ENCODE measurements at places on chromosomes 4 and X. TPM values are rescaled to one million over a fixed set of nuclear protein-coding genes. Genes with fewer than 3 reads are reported as not detected.

GRCh38 chrX:134377537-134377936, 82.4 kb upstream of the HPRT1 start:
- peak; percentile 14 for DNase-seq

GRCh38 chrX:47191806-47192401, 1.7 kb upstream of the UBA1 start:
- DNase-seq: no peak

DNA sequence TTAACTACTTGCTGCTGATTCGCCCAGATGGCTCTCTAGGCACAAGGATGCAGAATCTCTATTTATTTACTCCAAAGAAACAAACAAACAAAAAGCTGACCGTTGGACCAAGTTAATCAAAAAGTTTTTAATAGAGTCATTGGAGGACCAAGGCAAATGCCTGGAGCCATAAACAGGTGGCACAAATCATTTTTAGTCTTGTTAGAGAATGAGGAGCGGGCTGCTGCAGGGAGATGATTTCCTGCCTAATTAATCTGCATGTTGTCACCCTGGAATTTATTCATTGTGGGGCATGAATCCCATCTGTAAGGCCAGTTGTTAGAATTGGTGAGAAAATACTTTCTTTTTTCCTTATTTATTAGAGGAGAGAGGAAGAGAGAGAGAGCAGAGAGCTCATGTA, 147.4 kb upstream of the GATB start:
- DNase-seq: no peak

DNA sequence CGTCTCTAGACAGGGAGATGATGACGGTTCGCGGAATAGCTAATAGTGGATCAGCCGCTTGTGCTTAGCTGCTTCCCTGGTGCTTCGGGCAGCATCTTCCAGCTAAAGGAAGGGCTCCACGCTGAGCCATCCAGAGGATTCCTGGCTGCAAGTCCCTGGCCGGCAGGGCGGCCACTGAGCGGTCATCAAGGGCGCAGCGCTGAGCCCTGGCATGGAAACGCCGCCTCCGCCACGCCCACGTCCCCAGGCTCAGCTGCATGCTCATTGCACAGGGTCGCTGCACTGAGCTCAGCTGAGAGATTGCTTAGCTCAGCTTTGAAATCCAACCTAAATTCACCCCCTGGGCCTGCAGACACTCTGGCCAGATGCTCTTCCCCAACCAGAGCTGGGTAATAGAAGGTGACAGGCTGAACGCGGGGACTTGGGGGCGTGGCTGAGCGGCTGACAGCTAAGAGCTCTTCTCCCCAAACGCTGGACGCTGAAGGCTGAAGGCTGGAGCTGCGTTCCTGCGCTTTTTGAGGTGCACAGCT, 118.2 kb upstream of the KIT start:
- DNase-seq: peak; percentile 22

NMU gene
- total RNA-seq: 701 TPM

EGF gene
- 1.2 TPM for total RNA-seq

RIPPLY1 gene
- total RNA-seq: not detected
